ENCODE measurements at places on chromosomes 5 and 9. TPM values are rescaled to one million over a fixed set of nuclear protein-coding genes. Genes with fewer than 3 reads are reported as not detected.

ABLIM3 gene
- total RNA-seq: 5.6 TPM

DNA sequence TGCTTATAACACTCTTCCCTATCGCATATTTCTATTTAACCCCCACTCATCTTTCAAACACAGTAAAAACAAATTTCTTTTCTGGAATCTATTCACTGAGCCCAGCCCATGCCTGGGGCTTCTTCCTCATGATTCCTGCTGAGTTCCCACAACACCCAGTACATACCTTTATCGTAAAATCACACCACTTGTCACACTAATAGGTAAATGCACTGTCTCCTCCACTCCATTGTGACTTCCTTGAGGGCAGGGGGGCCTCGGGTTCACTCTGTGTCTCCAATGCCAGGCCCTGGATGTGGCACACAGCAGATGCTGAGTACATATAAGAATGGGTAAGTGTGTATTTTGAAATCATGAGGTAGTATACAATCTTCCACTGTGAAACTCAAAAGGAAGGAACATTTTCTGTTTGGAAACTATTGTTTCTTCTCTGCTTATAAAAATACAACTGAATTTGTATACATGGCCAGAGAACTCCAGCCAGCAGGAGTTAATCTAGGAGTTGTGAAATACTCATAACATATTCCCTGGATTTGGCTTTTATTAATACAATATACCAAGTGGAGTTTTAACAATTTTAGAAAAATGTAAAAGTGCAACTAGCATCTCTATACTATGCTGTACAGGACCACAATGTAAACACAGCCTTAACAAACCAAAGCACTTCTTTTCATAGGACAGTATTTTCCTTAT, 7.2 kb downstream of the PLK2 start:
- DNase-seq: no peak

FAM153A gene
- total RNA-seq: 128 TPM

CCDC192 gene
- total RNA-seq: 7.8 TPM

COL15A1 gene
- 55.5 TPM for total RNA-seq

- DNase-seq: no peak
Observed at GRCh38 chr9:78781681-78782080, 484.8 kb downstream of the PSAT1 start.

DNA sequence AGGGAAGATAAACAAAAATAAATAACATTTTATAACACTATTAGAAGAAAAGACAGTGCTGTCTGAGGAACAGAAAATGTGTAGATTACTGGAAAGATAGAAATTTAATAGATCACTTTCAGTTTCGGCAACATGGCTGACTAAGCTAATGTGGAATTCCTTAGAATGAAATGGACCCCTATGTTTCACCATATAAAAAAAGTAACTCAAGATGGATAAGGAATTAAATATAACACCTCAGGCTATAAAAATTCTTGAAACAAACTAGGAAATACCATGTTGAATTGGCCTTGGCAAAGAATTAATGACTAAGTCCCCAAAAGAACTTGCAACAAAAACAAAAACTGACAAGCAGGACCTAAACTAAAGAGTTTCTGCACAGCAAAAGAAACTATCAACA, 558.3 kb downstream of the CHSY3 start:
- DNase-seq: no peak

- DNase-seq: peak; percentile 64
Observed at GRCh38 chr9:136327304-136327974, at the start of gene GPSM1. GPSM1 (plus strand) TSS chr9:136327539; CDS start chr9:136327696, 157 bp downstream.

C9orf152 gene
- total RNA-seq: not detected

GRCh38 chr9:1454616-1455347, 404.6 kb downstream of the DMRT2 start:
- DNase-seq: no peak

DNA sequence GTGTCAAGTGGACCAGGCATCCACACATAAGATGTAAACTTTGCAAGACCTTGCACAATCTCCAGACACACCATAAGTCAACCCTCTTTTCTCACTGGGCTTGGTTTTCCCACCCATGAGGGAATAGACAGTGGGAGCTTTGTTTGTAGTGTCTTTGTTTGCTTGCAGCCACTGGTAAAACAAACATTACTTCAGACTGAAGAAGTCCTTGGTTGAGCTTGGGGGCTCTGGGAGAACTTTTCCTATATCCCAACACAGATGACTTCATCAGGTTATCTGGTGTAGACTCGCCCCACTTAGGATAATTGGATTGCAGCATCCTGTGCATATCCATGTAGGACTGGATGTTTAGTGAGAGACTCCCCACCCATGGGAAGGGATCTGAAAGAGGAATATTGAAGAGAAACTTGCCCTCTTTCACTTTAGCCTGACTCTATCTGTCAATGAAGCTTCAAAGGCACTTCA, 11.5 kb upstream of the ADGRV1 start:
- no peak for DNase-seq

DNA sequence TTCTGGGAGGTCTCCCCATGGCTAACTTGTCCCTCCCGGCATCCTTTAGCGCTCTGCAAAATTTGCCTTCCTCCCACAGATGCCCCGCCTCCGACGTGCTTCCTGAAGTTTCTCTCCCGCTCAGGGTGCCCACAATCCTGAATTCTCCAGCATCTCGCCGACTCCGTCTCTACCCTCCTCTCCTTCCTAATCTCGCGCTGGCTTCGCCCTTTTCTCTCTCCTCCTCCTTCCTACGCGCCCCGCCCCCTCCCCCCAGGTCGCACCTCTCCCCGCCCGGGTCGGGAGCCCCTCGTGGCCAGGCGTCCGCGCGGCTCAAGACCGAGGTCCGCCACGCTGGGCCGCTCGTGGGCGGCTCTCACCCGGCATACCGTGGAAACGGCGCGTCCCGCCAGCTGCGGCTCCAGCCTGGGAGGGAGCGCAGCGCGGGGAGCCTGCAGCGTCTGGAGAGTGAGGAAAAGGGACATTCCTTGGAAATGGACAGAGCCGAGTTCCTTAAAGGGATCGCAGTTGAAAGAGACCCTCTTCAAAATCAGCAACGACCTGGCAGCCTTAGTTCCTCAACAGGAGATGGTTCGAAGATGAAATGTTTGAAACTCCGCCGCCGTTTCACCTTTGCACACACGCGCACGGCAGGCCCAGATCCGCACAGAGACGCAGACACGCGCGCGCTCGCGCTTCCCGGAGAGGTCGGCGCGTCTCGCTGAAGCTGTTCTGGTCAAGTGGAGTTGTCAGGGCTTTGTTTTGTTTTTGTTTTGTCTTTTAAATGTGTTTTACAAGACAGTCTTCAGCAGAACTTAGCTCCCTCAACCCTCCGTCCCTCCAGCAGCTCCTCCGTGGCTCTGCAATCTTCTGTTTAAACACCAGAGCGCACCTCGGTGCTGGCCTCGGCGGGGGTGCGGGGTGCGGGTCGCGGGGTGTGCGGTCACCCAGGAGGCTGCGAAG, 5.0 kb upstream of the IRX2 start:
- DNase-seq: no peak

GRCh38 chr5:145904743-145905142, 31.6 kb upstream of the SH3RF2 start:
- no peak for DNase-seq

DNA sequence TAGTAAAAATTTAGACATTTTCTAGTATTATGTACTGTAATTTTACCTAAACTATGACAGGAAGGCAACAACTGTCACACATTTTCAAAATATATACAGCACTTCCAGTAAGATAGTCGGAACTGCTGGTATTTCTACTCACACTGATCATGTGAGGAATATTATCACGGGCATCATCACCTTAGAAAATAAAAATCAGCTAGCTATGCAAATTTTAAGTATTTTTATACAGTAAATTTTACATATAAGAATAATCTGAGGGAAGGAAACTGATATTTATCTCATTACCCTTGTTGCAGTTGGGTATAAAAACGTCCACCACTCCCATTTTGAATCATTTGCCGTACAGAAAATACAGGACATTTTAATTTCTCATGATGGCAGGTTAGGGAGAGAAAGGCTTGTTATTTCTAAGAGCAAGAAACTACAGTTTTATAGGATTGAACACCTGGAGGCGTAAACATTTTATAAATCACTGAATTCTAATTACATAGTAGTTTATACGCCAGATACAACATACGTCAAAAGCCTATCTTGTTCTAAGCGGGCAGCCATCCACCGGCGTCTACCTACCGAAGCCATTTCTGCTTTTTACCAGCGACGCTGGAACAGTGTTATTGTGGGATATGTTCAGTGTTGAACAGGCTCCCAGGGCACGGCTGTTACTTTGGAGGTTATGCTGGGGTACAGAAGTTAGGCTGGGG, 729 bp upstream of the TNPO1 start:
- no peak for DNase-seq

- no peak for DNase-seq
Observed at GRCh38 chr9:1876891-1877496, 138.2 kb upstream of the SMARCA2 start.

DNA sequence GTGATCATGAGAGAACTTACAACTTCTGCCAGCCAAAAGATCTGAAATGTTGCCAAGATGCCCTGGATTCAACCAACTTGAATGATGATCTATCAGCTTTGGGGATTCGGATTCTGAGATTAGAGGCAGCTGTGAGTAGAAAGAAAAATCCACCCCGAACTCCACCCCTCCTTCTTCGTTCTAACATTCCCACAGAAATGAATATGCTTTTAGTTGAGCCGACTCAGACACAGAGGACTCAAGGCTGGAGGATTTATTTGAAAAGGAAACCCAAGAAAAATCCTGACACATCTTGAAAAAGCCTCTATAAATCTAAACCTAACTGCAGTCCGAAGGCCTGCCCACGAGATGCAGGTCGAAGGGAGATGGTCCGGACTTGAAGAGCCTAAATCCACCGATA, 275.0 kb downstream of the GAS1 start:
- no peak for DNase-seq

ACOT12 gene
- total RNA-seq: 0.31 TPM

ASTN2 gene
- total RNA-seq: 157 TPM

DNA sequence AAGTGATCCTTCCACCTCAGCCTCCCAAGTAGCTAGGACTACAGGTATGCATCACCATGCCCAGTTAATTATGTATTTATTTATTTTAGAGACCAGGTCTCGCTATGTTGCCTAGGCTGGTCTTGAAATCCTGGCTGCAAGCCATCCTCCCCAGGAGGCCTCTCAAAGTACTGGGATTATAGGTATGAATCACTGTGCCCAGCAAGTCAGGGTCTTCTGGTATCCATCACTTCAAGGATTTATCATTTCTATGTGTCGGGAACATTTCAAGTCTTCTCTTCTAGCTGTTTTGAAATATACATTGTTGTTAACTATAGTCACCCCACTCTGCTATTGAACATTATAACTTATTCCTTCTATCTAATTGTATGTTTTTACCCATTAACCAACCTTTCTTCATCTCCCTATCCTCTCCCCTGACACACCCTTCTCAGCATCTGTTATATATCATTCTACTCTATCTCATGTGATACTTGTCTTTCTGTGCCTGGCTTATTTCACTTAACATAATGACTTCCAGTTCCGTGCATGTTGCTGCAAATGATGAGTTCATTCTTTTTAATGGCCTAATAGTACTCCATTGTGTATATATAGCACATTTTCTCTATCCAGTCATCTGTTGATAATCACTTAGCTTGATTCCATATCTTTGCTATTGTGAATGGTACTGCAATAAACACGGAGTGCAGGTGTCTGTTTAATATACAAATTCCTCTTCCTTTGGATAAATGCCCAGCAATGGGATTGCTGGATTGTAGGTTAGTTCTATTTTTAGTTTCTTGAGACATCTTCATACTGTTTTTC, 26.4 kb downstream of the UTP15 start:
- no peak for DNase-seq

PTGS1 gene
- total RNA-seq: 1.1 TPM

DNA sequence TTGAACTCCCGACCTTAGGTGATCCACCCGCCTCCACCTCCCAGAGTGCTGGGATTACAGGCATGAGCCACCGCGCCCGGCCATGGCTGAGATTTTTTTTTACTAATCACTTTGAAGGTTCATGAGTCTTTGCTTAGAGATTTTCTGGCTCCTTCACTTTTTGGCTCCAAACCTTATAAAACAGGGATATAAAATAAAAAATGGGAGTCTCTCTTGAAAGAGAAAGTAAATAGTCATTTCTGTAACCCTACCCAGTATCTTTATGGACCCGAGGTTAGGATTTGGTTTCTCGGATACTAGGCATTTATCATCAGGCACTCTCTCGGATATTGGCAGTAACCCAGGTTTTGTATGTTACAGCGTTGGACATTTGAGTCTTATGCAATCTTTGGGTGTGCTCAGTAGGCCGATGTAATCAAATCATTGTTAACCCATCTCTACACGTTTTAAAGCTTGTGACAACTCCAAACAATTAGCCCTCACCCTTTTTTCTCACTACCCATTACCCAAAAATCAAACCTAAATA, 25.3 kb downstream of the STXBP1 start:
- DNase-seq: no peak

DNA sequence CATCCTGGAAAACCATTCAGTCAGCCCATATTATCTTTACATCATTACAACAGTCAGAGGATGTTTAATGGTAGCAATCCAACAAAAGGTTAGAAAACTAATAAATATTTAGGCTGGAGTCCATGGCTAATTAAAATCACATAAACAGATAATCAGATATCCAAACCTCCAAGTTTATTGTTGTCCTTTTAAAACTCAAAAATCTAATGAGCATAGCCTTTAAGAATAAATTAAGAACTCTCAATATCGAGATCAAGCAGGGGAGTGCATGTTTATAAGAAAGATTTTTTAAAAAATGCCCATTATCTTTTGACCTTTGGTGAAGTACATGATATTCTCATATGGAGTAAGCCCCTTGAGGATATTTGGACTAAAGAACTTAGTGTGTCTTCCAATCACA, 842.9 kb upstream of the SEMA6A start:
- no peak for DNase-seq

QRFP gene
- 0.24 TPM for total RNA-seq

CRB2 gene
- 0.63 TPM for total RNA-seq

- no peak for DNase-seq
Observed at GRCh38 chr9:137798142-137798541, 79.4 kb upstream of the CACNA1B start.

AP3S1 gene
- 103 TPM for total RNA-seq

GRCh38 chr9:123250504-123250903, 17.9 kb downstream of the STRBP start:
- no peak for DNase-seq

DNA sequence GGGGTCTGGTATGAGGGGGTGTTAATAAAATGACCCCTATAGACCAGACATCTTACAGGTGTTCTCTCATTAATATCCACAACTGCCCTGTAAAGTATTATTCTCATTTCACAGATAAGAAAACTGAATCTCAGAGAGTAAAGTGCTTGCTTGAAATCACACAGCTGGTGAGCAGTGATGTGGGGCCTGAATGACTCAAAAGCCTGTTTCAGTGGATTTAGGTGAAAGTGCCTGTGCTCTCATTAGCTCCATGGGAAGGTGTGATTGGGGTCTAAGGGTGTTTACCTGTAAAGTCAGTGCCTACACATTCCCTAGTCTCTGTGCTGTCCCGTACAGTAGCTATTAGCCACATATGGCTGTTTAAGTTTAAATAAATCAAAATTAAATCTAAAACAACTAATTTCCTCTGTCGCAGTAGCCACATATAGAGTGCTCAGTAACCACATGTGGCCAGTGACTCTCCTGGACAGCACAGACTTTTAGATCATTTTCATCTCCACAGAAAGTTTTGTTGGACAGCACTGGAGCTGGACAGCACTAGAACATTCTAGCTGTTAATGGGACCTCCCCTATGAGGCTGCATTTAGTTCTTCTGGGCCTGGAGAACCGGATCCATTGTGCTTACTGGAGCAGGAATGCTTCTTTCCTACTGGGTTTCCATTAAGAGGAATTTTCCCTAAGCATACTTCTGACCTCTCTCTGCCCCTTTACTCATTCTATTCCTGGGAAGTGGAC, 52.5 kb upstream of the SEMA6A start:
- no peak for DNase-seq

GRCh38 chr9:136902259-136902821, 16.0 kb downstream of the TRAF2 start:
- DNase-seq: peak; percentile 73

- no peak for DNase-seq
Observed at GRCh38 chr9:28587052-28587451, 1013.8 kb upstream of the C9orf72 start.

PCDHGB7 gene
- 15.3 TPM for total RNA-seq

Measured in testis (tissue), 5 donors.